ENCODE measurements at places on chromosomes 11 and 22.

- no peaks in the 10 kb centered on the region for H3K36me3 ChIP-seq
- peak overlapping the region; percentile 95 for H3K4me3 ChIP-seq
- peaks cover 6% of the 10 kb centered on the region for H3K4me1 ChIP-seq
- H3K27ac ChIP-seq: peak overlapping the region; percentile 98
- DNase-seq: no peak
Observed at GRCh38 chr11:73787051-73787642, 527 bp upstream of the MRPL48 start.

GRCh38 chr11:10387206-10388083, 67.6 kb upstream of the AMPD3 start:
- no peaks in the 10 kb centered on the region for H3K27me3 ChIP-seq
- H3K4me1 ChIP-seq: no peaks in the 10 kb centered on the region
- no peak overlapping the region for H3K27ac ChIP-seq
- no peaks in the 10 kb centered on the region for H3K36me3 ChIP-seq
- DNase-seq: peak; percentile 34

DNA sequence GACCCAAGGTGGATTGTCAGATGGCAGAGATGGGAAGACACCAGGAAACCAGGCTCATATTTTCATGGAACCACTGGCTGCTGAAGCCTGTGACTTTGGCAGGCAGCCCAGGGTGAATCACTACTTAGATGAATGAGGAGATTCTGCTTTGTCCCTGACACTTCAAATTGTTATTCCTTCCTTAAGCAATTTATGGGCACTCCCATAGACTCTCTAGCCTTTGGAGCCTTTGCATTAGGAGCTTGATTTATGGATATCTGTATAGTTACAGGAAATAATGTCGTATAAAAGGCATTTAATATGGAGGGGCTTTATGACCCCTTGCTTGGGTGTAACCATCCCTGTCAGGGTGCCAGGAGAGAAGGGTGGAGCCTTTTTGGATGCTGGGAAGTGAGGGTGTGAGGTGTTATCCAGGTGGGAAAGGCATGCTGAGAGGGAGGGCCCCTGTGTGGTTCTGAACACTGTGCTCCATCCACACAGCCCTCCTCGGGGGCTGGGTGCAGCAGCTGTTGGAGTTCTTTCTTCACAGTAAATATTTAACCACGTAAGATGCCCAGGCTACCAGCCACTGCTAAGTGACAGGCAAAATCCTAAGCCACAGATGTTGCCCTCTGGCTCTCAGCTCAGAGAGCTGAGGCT, 35.3 kb downstream of the IL18 start:
- no peak overlapping the region for H3K27ac ChIP-seq
- H3K4me1 ChIP-seq: no peaks in the 10 kb centered on the region
- H3K27me3 ChIP-seq: no peaks in the 10 kb centered on the region
- no peak overlapping the region for H3K4me3 ChIP-seq

DNA sequence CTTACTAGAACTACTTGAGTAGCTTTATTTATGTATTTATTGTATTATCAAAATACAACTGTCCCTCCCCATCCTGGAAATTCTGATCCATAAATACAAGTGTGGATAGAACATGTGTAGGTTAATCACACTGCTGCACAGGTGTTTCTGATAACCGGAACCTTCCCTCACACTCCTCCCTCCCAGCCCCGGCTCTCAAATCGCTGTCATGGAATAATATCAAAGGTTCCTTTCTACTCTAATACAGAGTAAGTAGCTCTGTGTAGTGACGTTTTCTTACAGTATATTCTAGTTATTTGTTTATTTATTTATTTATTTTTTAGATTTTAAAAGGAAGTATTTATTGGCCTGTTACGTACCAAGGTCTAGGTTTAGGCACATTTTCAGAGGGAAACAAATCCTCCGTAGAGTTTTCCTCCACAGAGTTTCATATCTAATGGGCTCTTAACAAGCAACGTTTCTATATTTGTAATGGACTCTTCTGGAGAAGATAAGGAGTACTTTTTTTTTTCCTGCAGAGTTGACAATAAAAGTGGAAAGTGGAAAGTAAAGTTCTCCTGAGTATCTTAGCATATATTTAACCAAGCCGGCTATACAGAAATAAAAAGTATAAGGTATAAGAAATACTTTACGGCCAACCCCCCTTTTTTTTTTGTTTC, 129.0 kb upstream of the CARD18 start:
- no peaks in the 10 kb centered on the region for H3K27me3 ChIP-seq
- H3K27ac ChIP-seq: no peak overlapping the region
- no peak overlapping the region for H3K4me3 ChIP-seq
- no peaks in the 10 kb centered on the region for H3K4me1 ChIP-seq
